CD4-positive, alpha-beta T cell (primary cell): ENCODE measurements at places on chromosomes 1 and 21. TPM values are rescaled to one million over a fixed set of nuclear protein-coding genes. Genes with fewer than 3 reads are reported as not detected.

The AVPR1B gene
- total RNA-seq: not detected

The PTAFR gene
- 0.53 TPM for total RNA-seq

The CSMD2 gene
- total RNA-seq: not detected

The TLCD4 gene
- total RNA-seq: 0.11 TPM

The PRAMEF17 gene
- not detected for total RNA-seq
